Retina (tissue), 1 donor: ENCODE measurements at places on chromosomes 6 and 20.
A peak's percentile ranks its signal among the peaks of the same experiment; 100 is the strongest.

- no peak for DNase-seq
Measured at GRCh38 chr6:112289038-112289566, 34.7 kb upstream of the LAMA4 start.

- no peak for DNase-seq
Measured at GRCh38 chr6:41743406-41744235, 3.6 kb downstream of the PGC start.

DNA sequence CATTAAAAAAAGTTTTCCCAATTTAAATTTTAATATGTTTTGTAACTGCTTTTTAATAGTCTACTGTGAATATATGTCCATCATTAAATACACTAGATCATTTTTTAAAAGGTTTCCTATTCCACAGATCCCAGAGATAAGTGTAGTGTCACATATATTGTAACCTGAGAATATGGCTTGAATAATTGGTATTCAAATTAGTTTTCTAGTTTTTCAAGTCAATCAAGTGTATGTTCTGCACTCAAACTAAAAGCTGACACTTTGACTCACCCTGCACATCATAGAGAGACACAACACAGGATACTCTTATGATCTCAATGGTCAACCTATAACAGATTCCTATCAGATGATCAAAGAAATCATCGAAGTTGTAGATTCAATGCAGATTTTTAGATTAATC is 49.1 kb downstream of the ZHX3 start:
- no peak for DNase-seq

DNA sequence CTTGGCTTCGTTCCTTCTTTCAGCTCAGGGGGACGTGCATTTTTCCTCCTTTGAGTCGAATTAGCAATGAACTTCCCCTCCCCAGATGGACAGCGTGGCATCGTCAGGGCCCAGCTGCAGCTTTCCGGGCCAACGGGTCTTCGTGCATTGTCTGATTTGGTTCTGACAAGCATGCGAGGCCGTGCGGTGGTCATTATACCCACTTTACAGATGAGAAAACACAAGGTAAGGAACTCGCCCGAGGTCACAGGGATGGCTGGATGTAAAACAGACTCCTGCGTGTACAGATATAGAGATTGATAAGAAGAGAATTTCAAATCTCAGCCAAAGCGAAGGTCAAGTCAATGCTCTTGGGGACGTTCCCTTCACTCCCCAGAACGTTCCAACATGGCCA is 187.6 kb upstream of the SULF2 start:
- no peak for DNase-seq

DNA sequence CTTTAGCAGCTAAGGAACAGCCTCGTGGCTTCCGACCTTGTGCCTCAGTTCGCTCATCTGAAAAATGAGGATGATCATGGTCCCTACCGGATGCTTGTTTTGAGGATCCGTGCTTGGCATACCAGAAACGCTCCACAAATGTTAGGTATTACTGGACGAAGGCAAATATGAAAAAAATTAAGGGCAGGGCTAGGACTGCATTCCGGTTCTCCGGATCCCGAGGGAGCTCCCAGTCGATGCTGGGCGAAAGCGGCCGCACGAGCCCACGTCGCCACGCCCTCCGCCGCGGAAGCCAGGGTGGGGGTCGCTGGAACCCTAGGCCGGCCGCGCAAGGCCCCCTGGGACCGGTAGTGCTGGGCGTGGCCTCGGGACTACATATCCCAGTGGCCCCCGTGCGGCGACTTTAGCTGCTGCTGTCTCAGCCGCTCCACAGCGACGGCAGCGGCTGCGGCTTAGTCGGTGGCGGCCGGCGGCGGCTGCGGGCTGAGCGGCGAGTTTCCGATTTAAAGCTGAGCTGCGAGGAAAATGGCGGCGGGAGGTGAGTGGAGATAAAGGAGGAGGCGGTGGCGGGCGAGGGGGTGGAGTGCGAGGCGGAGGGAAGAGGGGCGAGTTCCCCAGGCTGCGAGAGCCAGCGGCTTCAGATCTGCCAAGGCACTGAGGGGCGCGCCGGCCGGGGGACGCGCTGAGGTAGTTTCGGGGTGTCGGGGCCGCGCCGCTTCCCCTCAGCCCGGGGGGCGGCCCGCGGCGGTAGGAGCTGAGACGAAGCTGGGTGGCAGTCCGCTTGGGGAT is at the start of gene NCOA3:
TSS of gene NCOA3 (plus strand) at position 406 of the 789 bp plus-strand sequence. CDS start 120,361 bp downstream, outside the sequence.
- peak; percentile 98 for DNase-seq

GRCh38 chr6:169235286-169235685 is 18.4 kb downstream of the THBS2 start:
- no peak for DNase-seq

- DNase-seq = no peak
Measured at GRCh38 chr6:170089963-170090362, 200.9 kb downstream of the DLL1 start.

DNA sequence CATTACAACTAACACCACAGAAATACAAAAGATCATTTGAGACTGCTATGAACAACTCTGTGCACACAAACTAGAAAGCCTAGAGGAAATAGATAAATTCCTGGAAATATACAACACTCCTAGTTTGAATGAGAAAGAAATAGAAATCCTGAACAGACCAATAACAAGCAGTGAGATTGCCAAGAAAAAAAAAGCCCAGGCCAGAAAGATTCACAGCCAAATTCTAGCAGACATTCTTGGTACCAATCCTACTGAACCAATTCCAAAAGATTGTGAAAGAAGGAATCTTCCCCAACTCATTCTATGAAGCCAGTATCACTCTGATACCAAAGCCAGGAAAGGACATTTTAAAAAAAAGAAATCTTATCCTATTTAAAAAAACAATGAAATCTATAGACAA is 7.0 kb upstream of the CDK19 start:
- DNase-seq = no peak

DNA sequence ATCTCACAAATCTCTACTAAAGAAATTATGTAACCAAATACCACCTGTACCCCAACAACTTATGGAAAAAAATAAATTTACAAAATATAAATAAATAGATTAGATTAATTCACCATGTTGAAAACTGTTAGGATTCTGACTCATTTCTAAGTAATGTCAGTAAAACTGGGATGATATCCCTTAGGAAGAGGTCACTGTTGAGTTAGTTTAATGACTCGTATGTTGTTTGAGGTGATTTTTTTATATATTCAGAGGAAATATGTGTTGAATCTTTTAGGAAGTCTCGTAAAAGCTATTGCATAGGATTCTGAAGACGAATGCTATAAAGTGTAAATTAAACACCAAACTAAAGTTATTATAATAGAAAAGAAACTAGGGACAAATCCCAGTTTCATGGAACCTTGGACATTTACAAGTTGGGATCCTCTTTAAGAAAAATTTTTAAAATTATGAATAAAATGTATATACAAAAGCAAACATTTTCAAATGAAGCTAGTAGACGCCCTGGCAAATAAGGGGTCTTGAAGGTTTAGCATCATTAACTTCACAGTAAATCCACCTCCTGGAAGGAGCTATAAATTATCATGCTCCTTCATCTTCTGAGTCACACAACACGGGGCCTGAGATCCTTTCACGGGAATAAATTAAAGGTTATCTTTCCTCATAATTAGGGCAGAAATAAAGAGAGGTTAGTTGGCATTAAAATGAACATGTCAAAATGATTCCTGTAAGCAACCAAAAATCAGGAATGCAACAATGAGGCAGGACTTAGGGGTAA is 37.0 kb upstream of the POU3F2 start:
- no peak for DNase-seq

DNA sequence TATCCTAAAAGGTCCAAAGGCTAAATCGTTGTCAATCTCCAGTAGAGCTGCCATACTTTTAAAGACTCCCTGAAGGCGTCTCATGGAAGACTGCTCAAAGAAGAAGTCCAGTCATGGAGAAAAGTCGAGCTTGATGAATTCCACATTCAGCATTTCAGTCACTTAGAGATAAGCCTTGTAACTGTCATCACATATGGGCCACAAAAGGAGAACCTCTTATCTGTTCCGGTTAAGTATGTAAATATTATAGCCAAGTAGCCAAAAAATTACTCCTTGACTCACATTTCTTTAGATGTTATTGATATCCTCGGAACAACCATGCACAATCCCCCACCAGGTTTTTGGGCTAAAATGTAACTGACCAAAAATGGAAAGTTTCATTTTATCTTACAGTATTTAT is 9.8 kb upstream of the CNKSR3 start:
- no peak for DNase-seq

GRCh38 chr6:13362412-13362811 is 34.1 kb upstream of the TBC1D7 start:
- DNase-seq = no peak

DNA sequence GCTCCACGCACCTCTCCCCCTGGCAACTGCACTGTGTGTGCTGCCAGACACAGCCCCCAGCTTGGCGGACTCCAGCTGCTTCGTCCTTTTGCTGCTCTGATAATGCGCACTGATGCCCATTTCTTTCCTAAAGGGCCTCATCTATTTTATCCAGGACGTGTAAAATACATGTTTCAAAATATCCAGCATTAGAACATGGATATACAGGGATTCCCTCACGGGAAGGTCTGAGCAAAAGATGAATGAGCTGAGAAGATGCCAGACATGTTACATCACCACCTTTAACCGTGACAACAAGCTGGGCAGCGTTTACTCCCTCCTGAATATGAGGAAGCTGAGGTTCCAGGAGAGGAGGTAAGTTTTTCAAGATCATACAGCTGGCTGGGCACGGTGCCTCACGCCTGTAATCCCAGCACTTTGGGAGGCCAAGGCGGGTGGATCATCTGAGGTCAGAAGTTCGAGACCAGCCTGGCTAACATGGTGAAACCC is 32.8 kb downstream of the TNXB start:
- no peak for DNase-seq

DNA sequence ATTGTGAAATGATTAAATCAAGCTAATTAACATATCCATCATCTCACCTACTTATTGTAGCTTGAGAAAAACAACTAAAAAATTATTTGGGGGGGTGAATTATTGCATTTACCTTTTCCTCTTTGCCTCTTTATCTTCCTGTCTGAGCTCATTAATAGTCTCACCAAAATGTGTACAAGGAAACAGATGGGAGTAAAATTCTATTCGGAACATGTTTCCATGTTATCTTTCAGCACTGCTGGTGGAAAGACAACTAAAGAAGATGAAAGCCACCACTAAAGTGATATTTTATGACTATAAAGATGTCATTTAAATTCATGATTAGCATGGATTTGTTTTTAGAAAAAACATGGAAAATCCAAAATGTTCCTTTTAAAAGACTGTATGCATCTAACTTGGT is 102.6 kb downstream of the SYNE1 start:
- no peak for DNase-seq

- no peak for DNase-seq
Measured at GRCh38 chr6:119187596-119187995, 109.1 kb upstream of the FAM184A start.

DNA sequence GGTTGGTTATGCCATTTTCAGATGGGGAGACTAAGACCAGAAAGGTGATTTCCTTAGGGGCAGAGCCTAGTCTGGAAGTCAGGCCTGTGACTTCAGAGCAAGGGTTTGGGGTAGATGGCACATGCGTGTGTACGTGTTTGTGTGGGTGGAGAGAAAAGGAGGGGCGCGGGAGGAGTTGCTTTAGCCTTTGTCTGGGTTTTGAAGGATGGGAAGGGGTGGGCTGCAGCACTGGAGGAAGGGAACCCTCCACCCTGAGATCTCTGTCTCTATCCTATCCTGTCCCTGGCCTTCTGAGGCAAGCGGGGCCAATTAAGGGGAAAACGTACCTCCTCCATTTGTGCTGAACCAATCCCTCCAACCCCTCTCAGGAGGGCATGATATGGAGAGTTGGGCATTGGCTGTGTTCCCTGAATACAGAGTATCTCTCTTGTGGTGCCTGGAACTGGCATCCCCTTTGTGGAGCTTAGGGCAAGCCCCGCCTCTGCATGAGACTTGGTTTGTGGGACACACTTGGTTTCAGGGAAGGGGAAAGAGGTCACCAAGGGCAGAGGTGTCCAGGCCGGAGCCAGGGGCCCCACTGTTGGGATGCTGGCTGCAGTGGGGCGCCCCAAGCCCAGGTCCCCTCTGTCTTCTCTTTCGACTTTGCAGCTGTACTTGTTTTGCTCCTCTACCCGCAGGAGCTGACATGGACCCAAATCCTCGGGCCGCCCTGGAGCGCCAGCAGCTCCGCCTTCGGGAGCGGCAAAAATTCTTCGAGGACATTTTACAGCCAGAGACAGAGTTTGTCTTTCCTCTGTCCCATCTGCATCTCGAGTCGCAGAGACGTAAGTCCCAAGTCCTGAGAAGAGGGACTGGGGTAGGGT is at the start of gene DBNDD2:
TSS of gene DBNDD2 (plus strand) at position 507 of the 863 bp plus-strand sequence. CDS start at position 686, 179 bp downstream.
- DNase-seq = no peak

GRCh38 chr6:135465307-135465706 is 32.2 kb downstream of the AHI1 start:
- no peak for DNase-seq

- no peak for DNase-seq
Measured at GRCh38 chr20:53752971-53753879, 159.6 kb upstream of the ZNF217 start.

DNA sequence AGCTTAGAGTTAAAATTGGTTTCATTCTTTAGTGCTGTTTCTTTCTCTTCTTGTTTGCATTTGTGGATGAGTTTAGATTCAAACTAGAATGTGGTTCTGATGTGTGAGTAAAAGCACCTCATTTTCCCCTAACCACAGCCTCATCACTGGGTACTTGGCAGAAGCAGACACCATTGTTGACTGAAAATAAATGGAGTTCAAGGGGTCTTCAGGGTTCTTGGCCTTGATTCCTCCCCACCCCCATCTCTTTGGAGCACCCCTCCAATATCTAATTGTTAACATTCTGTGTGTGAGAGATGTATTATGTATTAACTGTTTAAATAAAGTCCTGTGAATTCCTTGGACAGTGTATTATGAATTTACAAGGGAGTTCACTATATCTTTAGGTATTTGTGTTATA is 59.6 kb downstream of the JARID2 start:
- DNase-seq = no peak

DNA sequence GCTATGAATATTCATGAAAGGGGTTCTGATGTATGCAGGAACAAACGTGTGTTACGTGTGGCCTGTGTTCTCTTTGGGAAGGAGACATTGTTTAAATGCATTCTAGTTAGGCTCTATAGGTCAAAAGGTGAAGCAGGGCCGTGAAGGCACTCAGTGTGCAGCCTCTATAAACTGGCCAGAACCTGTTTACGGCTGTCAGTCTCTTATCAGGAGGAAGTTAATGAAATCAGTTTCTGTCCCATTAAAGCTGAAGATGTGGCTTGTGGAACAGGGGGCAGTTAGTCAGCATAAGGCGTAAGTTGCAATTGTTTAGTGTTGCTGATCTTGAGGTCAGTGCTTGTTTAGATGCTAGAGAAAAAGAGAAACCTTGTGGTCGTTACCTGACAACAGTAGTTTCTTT is 111.5 kb upstream of the KCNG1 start:
- DNase-seq = no peak

GRCh38 chr6:110823146-110823545 is 7.9 kb upstream of the CDK19 start:
- DNase-seq = no peak
